T-helper 17 cell (primary cell): ENCODE measurements at places on chromosomes 16 and 17. TPM values are rescaled to one million over a fixed set of nuclear protein-coding genes. Genes with fewer than 3 reads are reported as not detected.

The MTHFSD gene
- 13.1 TPM for total RNA-seq

The TLCD3B gene
- total RNA-seq = not detected

The DPEP3 gene
- total RNA-seq = 0.68 TPM

The TMC5 gene
- not detected for total RNA-seq

The RBFOX1 gene
- not detected for total RNA-seq

The TMEM238L gene
- not detected for total RNA-seq

The CLEC18A gene
- total RNA-seq = 2.1 TPM

The GLIS2 gene
- total RNA-seq = 0.29 TPM
